ENCODE measurements at places on chromosomes 7 and 10. TPM values are rescaled to one million over a fixed set of nuclear protein-coding genes. Genes with fewer than 3 reads are reported as not detected.

Gene PDZD7
- total RNA-seq: 4.5 TPM

Gene CDNF
- total RNA-seq: 0.49 TPM

Gene LEP
- not detected for total RNA-seq

GRCh38 chr10:6097063-6097462 lies 8.2 kb downstream of the RBM17 start:
- no peak for DNase-seq

DNA sequence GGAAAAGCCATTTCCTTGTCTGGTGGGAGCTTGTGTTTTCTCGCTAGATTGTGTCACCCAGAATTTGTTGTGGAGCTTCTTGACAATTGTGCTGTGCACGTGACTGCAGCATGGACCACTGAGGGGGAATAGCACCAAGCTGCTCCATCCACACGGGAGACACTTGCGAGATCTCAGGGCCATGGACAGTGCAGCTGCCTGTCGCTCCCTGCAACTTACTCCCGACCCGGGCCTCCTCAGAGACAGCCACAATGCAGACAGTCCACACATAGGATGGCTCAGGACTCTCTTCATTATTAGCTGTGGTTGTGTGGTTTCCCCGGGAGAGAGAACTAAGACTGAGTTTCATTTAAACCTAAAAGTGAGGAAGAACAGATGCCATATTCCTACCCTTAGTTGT lies 673.2 kb upstream of the GALNT17 start:
- no peak for DNase-seq

- DNase-seq: no peak
Observed at GRCh38 chr7:65382452-65382851, 8.8 kb downstream of the ZNF92 start.

All from G401 (cell line).